RWPE1 (cell line): ENCODE measurements at places on chromosomes 5 and 9.

DNA sequence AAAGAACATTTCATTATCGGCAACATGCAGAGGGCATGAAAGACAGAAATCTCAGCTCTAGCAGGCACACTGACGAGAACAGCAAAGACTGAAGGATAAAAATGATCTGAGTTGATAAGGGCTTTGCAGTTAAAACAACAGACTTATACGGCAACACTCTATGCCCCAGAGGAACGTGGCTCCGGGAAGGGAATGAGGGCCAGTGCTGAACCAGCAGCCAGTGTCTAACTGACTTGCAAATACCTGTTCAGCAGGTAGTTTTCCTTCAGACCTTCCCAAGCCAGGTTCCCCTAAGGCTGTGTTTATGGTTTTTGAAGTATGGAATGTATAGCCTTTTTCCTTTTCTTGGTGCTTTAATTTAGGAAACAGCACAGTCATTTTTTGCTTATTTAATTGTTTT lies 121.3 kb upstream of the CDH18 start:
- no peak for DNase-seq

- no peak for DNase-seq
Observed at GRCh38 chr9:91166796-91167366, 194.8 kb downstream of the AUH start.

DNA sequence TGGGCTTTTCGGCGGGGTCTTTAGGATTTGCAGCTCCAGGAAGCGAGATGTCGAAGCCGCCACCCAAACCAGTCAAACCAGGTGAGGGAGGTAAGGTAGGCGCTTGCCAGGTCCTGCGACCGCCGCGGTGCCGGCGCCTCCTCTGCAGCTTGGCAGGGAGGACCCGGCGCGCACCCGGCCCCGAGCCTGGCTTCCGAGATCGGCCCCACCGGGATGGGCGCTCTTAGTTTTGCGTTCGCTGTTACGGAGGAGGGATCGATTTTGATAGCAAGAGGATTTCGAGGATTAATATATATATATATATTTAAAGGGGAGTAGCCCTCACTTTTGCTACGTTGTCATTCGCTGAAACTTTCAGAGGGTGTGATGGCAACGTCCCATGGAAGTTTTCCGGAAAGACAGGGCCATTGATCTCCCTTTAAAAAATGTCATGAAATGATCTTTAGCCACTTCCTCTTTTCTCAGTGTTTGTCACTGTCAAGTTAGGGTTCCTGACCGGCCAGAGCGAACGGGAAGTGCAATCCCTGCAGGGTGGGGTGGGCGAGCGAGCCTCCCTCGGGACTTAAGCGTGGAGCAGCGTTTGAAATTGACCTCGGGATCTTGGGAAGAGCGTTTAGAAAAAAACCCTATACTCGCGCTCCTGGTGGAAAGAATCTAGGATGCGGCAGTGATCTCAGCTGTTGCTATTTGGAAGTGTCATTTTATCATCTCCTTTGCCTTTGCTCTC lies 495 bp downstream of the OSTF1 start:
- DNase-seq: peak; percentile 63

- DNase-seq: no peak
Observed at GRCh38 chr5:83518319-83519061, 46.9 kb downstream of the VCAN start.

DNA sequence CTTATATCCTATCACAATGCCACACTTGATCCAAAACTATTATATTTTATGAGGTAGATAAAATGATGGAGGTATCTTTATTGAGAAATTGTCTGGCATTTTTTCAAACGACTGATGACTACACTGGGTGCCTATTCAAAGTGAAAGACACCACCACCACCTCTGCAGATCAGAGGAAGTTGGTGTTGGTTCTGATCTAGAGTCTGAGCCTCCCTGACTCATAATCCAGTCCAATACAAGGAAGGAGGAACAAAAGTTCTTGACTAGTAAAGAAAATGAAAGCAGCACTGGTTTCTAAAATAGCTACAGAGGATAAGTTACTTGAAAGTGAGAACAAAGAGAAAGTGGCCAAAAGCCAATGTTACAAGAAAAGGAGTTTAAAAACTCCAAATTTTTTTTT lies 139.9 kb downstream of the RFX3 start:
- DNase-seq: no peak

DNA sequence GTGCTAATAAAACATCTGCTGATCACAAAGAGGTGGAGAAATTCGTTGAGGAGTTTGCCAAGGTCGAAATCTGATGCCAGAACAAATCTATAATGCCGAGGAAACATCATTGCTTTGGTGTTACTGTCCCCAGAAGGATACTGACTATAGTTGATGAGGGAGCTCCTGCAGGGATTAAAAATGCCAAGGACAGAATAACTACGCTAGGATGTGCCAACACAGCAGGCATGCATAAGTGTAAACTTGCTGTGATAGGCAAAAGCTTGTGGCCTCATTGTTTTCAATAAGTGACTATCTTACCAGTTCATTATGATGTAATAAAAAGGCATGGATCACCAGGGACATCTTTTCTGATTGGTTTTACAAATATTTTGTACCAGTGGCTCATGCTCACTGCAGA lies 66.8 kb upstream of the ADCY2 start:
- DNase-seq: no peak

GRCh38 chr5:140143521-140144258 lies 18.0 kb downstream of the IGIP start:
- no peak for DNase-seq

DNA sequence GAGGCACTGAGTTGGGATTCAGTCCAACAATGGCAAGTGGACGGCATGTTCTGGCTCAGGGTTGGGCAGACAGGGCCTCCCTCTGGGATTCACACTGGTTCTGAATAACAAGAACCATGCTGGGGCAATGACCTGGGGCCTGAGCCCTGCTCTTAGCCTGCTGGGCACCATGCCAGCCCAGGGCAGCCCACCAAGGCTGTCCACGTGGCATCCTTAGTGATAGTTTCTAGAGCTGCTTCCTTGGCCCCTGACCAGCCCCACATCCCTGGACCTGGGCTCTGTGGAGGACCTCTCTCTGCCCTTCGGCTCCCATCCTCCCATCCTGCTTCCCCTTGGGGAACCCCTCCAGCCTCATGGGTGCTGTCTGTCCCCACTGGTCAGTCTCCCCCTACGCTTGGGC lies 22.3 kb upstream of the OLFM1 start:
- no peak for DNase-seq

DNA sequence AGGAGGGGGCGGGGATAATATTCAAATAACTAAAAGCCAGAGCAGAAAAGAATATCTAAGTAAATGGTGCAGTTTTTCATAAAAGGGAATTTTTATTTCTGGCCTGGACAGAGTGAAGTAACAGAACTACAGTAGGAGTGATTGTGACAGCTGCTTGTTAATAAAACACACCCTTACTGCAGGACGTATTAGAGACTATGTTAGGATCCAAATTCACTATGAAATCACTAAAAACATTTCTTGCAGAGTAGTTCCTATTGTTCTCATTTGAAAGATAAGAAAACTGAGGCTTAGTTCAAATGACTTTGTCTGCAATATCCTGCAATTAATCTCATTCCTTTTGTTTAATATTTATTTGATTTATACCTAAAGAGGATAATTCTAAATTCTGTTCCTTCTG lies 39.5 kb downstream of the FAM174A start:
- no peak for DNase-seq

DNA sequence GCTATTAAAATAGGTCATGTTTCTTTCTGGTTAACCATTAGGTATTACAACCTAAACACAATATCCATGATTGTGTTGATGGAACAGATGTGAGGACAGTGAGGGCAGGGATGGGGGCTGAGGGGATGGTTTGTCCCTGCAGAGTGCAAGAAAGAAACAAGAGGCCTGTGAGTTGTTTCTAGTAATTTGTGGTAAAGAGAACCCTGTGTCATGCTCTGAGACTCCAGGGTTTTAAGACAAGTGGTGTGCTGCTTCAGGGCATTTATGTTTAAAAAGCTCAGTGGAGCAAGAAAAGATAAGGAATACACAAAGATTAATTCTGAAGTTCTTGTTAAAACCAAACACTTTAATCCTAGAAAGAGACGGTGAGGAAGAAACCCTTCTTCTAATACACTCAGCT lies 656.5 kb downstream of the TLE1 start:
- DNase-seq: no peak

DNA sequence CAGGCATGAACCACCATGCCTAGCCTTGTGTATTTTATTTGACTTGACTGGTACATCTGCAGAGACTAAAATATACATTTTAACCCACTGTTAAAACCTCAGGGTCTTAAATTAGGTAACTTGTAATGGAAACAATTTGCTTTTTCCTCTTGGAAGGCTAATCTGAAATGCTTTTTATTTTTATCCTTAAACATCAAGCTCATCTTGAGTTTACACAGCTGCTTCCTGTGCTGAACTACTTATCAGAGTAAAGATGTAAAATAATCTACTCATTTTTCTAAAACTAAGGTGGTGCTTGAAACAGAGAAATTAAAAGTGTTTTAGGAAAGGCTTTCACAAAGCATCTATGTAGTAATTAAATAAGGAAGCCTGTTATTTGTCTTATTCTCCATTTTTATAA lies 144.1 kb downstream of the ENTREP1 start:
- DNase-seq: no peak

GRCh38 chr5:135072387-135073281 lies 38.6 kb upstream of the PITX1 start:
- no peak for DNase-seq

DNA sequence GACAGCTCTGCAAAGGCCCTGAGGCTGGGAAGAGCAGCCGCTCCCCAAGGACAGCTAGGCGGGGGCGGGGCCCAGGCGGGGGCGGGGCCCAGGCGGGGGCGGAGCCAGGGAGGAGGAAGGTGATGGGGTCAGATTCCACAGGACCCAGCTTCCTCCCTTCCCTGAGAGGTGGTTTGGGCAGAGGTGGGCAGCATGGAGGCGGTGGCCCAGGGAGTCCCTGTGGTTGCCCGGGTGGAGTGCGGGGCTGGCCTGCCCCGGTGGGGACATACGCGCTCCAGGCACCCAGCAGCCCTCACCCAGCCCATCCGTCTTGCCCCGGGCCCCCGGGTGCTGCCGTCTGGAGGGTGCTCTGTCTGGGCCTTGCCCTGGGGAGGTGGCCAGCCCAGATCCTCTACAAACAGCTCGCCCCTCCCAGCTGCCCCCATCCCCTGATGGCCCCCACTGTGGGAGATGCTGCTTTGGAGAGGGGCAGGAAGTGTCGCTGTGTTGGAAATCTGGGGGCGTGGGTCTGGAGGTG lies 11.0 kb upstream of the RNU6ATAC start:
- DNase-seq: peak; percentile 88

DNA sequence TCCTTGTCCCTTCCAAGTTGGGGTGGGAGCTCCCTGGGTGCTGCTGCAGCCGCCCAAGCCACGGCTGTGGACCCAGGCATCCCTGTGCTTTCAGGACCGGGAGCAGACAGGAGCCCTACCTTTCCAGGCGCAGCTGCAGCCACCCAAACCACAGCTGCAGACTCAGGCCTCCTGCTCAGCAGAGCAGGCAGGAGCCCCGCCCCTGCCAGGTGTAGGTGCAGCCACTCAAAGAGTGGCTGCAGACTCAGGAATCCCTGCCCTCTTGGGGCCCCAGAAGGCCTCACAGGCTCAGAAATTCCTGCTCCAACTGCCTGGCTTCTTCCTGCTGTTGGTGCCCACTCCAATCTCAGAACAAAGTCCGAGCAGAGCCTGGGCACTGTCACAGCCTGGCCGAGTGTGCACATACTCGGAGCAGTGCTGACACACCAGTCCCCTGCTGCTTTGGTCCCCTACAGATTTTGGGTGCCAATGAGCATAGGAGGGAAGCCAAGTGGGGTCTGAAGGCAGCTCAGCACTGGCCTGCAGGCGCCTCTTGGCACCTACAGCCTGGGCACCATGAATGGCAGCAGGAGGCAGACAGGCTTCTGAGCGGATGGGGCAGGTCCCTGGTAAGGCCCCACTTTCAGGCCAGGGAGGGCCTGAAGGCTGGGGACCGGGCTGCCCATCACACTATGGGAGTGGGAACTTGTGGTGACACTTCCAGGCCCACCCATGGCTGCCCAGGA lies 6.0 kb upstream of the TESK1 start:
- no peak for DNase-seq

- DNase-seq: no peak
Observed at GRCh38 chr9:103615994-103616393, 478.1 kb upstream of the SMC2 start.

- DNase-seq: no peak
Observed at GRCh38 chr5:143511736-143512135, 108.2 kb upstream of the NR3C1 start.

- no peak for DNase-seq
Observed at GRCh38 chr5:68258531-68258930, 43.0 kb downstream of the PIK3R1 start.

- DNase-seq: no peak
Observed at GRCh38 chr5:1001406-1002270, 7.0 kb upstream of the NKD2 start.

- DNase-seq: no peak
Observed at GRCh38 chr5:140266471-140267200, 36.3 kb downstream of the PFDN1 start.

- DNase-seq: no peak
Observed at GRCh38 chr5:169429044-169429443, 128.1 kb upstream of the SLIT3 start.

GRCh38 chr5:135241536-135241935 lies 157.5 kb downstream of the MACROH2A1 start:
- DNase-seq: no peak

DNA sequence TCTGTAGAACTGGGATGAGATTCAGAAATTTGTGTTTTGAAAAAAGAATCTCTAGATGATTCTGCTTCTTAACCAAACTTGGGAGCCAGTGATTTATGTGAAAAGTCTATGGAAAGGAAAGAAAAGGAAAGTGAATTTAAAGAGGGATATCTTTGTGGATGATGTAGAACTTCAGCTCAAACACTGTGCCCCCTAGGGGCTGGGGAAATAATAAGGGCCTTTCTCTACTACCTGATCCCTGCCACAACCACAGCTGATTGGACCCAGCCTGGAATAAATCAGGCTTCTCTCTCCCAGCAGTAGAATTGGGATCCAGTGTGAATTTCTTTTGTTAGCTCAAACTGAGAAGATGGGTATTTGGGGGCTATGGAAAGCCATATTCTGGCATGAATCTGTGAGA lies 155.0 kb downstream of the PRELID2 start:
- DNase-seq: peak; percentile 11

DNA sequence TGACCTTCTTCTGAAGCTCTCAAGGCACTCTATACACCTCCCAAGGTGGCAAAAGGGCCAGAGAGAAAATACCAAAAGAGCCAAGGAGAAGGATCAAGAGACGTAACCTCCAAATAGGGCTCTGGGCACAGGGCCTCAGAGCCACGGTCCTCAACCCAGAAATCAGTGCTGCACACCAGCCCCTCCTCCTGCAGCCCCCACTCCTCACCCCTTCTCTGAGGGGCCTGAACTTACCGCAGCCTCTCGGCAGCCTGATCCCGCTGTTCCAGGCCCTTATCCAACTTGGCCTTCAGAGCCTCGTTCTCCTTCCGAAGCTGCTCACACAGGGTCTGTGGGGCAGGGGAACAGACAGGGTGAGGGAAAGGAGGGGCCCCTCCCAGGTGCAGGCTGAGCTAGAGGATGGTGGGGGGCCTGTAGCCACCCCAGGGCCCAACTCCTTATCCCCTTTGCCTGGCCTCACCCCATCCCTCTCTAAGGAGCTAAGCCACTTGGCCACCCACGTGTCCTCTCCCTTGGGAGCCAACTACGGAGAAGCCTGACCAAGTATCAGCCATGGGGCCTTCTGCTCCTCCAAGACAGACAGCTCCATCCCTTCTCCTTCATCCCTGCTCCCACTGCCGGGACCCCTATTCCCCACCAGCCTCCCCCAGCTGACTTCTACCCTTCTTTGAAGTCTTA lies 28.8 kb downstream of the TNIP1 start:
- no peak for DNase-seq
